ENCODE measurements at places on chromosomes 1 and 21.
A peak's percentile ranks its signal among the peaks of the same experiment; 100 is the strongest.

DNA sequence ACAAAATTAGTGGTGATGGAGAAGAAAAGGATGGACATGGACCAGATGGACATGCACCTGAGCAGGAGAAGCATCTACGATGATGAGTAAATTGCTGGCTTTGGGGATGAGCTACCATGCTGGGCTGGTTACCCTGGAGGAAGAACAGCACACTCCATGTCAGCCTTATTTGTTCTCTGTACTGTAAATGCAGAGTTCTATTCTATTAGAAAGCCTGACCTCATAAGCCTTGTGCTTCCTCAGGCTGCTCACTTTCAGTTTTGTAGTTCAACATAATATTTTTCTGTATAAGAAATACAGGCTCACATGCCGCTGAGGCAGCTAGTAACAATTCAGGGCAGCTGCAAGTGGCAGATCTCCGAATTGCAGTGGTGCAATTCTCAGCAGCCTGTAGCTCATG, 249.6 kb downstream of the PLA2G4A start:
- DNase-seq, result no peak

- peak; percentile 79 for DNase-seq
Observed at GRCh38 chr1:20124456-20125057, 5.2 kb upstream of the PLA2G2D start.

DNA sequence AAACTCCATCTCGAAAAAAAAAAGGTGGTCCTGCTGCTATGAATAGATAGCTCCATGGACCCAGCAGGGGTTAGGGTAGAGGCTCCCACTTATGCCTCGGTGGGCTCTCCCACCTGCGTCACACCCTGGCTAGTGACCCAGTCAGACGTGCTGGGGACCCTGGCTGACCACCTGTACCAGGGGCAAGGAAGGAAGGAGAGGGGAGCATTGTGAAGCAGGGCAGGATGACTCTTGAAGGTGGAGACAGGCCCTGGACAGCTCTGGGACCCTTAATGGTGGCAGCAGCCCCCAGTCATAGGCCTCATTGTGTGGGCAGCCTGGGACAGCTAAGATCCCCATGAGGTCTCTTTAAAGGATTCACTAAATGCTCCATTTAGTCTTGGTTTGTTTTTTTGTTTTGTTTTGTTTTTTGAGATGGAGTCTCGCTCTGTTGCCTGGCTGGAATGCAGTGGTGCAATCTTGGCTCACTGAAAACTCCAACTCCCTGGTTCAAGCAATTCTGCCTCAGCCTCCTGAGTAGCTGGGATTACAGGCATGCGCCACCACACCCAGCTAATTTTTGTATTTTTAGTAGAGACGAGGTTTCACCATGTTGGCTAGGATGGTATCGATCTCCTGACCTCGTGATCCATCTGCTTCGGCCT, 10.4 kb upstream of the SNAPIN start:
- DNase-seq, result no peak

- DNase-seq, result no peak
Observed at GRCh38 chr1:65965112-65965996, 172.7 kb downstream of the PDE4B start.

GRCh38 chr1:4775506-4775905, 121.1 kb downstream of the AJAP1 start:
- no peak for DNase-seq

DNA sequence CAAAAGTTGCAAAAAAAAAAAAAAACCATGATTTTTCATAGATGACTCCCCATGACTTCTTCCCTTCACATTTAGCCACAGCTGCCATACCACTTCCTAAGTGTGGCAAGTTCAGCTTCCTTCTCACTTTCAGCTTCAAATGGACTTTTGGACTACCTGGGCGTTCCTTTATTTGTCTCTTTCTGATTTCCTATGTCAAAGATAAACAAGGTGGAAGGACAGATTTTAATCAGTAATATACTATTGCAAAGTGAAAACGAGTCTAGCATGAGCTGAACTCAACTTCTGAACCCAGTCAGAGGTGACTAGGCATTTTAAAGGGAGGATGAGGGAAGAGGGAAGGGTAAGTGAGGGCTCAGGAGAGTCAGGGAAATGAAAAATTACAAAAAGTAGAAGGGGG, 14.4 kb upstream of the SCCPDH start:
- DNase-seq, result no peak

GRCh38 chr1:186014370-186015037, 280.3 kb downstream of the HMCN1 start:
- DNase-seq, result no peak

DNA sequence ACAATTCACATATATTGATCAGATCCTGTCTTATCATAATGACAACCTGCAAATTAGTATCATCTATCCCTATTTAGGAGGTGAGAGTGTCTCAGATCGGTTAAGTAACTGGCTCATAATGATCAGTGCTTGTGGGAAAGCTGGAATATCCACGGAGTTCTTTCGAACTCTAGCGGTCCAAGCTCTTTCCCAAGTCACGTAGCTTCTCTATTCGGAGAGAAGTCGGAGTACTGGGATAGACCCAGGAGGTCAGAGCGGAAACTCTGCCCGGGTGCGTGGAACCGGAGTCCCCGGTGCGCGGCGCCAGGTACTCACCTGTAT, 339 bp downstream of the PTGS2 start:
- DNase-seq, result no peak

- no peak for DNase-seq
Observed at GRCh38 chr1:183328371-183328770, 89.8 kb downstream of the NMNAT2 start.

- DNase-seq, result no peak
Observed at GRCh38 chr1:201213106-201213770, 22.6 kb downstream of the IGFN1 start.

DNA sequence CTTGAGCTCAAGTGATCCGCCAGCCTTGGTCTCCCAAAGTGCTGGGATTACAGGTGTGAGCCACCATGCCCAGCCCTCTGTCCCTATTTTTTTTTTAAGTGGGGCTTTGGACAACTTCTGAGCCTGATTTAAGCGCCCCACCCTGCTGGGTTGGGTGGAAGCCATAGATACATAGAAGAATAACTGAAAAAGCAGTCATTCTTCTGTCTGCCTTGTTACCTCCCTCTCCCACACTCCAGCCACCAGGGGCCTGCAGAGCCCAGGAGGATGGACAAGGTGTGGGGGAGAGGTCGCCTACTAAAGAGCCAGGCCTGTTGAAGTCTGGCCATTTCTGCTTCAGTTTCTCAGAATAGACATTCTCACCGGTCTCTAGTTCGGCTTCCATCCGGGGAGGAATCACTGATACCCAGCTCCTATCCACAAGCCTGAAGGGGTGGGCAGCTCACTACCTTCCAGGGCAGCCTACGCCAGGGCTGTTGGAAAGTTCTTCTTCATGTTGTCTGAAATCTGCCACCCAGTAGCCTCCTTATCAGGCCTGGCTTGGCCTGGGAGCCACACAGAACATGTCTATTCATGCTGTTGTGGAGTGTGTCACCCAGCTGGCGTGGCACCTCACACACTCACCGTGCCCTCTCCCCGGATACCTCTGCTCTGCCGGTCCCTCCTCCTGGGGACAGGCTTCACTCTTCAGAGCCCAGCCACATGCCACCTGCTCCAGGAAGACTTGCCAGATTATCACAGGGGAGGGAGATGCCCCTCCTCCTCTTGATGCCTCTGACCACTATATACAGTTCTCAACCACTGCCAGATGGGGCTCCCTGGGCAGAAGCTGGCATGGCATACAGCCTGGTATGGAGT, 27.7 kb downstream of the KNCN start:
- DNase-seq, result no peak

GRCh38 chr1:153849487-153850185, 73.1 kb downstream of the GATAD2B start:
- DNase-seq, result no peak

DNA sequence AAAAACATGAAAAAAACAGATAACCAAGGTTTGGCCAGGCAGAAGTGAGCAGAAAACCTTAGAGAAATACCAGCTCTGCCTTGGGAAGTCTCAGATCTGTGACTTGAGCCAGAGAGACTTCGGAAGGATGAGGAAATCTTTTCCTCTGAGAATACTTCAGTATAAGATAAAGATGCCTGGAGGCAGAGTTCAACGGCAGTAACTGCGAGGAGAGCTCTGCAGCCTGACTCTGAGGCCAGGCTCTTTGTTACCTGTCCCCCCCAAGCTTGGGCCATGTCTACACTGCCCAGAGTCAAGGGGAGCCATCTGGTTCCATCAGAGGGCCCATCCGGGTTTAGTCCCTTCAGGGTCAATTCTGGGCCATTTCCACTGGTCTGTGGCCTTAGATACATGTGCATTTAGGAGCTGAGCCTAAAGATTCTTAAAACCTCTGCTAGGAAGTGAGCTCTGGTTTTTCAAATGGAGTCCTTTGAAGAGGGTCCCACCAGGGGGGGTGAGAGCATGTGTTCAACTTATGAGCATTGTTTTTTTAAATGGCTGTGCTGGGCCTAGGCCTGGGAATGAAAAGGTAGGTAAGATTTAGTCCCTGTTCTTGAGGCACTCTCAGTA, 8.7 kb downstream of the KIRREL1 start:
- no peak for DNase-seq

GRCh38 chr21:26093122-26093521, 77.4 kb downstream of the APP start:
- no peak for DNase-seq

DNA sequence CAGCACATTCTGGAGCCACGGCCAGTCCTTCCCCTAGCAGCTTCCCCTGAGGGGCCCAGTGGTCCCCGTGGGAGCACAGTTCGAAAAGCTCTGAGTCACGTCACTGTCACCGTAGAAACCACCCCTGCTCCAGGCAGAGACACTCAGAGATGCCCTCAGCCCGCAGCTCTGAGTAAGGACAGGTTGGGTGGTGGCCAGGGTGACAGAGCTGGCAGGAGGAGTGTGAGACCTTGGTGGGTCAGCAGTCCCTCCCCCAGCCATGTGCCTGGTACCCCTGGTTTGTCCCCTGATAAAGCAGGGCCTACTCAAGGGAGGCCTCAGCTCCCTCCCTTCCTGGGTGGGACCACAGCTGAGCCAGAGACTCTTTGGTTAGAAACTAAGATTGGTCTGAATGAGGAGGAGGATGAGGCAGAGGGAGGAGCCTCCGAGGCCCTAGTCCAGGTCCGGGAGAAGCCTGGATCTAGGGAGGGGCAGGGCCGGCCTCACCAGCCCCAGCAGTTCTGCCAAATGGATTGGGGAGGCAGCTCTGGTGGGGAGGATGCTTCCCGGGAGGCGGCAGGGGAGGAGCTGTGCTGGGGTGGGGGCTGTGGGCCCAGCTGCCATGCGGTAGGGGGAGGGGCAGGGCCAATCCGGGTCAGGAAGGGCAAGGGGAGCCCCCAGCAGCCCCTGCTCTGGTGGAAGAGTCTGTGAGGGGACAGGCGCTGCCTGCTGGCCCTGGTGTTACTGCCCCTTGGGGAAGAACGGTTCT, 55.2 kb downstream of the SLC9A1 start:
- DNase-seq, result peak; percentile 76

GRCh38 chr1:101120868-101121267, 95.3 kb upstream of the DPH5 start:
- DNase-seq, result no peak

DNA sequence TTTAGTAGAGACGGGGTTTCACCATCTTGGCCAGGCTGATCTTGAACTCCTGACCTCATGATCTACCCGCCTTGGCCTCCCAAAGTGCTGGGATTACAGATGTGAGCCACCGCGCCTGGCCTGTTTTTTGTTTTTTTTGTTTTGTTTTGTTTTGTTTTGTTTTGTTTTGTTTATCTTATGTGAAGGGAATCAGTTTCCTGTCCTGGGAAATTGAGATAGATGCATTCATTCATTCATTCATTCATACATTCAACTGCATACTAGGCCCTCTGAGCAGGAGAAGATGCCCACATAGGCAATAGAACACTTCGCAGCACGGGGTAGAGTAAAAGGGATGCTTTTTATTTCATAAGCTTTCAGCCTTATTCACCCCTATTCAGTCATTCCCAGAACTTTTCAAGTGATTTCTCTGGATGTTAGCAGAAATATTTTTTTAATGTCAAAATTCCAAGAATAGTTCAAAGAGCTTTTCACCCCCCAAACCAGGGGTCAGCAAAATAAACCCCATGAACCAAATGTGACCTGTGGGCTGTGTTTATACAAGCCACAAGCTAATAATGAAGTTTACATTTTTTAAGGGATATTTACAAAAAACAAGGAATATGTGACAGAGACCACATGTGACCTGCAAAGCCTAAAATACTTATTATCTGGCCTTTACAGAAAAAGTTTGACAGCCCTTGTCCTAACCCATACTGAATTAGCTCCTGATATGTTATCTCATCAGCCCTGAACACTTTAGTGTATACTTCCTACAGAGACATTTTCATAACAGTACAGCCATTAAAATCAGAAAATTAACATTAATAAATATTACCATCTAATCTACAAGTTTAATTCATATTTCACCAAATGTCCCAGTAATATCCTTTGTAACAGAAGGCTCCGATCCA, 127.1 kb downstream of the MAST2 start:
- DNase-seq, result no peak

DNA sequence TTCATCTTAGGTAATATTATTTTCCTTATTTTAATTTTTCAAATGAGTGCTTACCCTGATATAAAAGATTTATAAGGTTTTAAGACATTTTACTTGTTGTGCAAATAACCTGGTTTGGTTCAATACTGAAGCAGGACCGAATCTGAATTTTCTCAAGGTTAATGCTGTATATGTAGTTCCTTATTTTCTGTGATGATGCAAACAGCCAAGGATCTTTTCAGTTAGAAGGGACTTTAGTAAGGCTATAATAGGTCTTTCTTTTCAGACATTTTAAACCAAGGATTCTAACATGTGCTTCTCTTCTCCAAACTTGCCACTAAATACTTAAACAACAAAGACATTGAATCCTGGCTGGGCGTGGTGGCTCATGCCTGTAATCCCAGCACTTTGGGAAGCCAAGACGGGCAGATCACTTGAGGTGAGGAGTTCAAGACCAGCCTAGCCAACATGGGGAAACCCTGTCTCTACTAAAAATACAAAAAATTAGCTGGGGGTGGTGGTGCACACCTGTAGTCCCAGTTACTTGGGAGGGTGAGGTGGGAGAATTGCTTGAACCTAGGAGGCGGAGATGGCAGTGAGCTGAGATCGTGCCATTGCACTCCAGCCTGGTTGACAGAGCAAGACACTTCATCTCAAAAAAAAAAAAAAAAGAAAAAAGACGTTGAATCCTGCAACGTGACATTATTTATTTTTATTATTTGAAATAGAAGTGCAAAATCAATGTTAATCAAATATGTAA, 3.2 kb upstream of the ARPC5 start:
- DNase-seq, result no peak

DNA sequence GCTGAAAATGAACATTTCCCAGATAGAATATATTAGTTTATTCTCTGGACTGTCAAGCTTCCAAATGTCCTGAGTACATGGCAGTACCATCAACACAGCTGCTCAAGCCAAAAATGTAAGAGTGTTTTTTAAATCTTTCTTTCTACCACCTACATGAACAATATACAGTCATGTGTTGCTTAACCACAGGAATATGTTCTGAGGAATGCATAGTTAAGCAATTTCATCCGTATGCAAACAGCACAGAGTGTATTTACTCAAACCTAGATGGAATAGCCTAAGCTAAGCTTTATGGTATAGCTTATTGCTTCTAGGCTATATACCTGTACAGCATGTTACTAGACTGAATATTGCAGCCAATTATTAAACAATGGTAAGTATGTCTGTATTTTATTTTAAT, 561.9 kb upstream of the ADGRL4 start:
- no peak for DNase-seq

GRCh38 chr1:56222914-56223540, 356.3 kb downstream of the PLPP3 start:
- no peak for DNase-seq

GRCh38 chr1:23809751-23810171, 9.2 kb upstream of the GALE start:
- DNase-seq, result peak; percentile 67
